ENCODE measurements at places on chromosomes 16 and 17.
A peak's percentile ranks its signal among the peaks of the same experiment; 100 is the strongest.

DNA sequence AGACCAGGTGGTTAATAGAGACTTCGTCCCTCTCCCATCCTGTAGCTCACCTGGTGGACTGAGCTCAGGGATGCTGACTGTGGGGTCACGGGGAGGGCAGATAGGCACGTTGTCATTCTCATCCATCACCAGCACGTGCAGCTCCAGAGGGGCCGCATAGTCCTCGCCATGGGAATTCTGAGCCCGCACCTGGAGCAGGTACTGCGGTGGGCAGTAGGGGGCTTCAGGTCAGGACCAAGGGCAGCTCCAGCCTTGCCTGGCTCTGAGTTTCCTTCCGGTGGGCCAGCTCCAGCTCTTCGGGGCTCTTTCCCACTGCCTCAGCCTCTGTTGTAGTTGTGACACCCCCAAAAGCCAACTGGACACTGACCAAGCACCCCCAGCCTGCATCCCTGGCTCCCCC lies 5.6 kb downstream of the CDH16 start:
- DNase-seq: no peak

GRCh38 chr16:14445937-14446715 lies 183.9 kb downstream of the PARN start:
- DNase-seq: no peak

- DNase-seq: no peak
Measured at GRCh38 chr17:44587339-44587738, 30.1 kb downstream of the FZD2 start.

GRCh38 chr17:78583091-78583490 lies 5.9 kb upstream of the DNAH17 start:
- no peak for DNase-seq

- DNase-seq: no peak
Measured at GRCh38 chr16:68031951-68032350, 8.9 kb downstream of the DUS2 start.

GRCh38 chr16:80440667-80441066 lies 100.1 kb upstream of the DYNLRB2 start:
- DNase-seq: no peak

GRCh38 chr17:74163271-74163821 lies 40.1 kb upstream of the RPL38 start:
- no peak for DNase-seq

DNA sequence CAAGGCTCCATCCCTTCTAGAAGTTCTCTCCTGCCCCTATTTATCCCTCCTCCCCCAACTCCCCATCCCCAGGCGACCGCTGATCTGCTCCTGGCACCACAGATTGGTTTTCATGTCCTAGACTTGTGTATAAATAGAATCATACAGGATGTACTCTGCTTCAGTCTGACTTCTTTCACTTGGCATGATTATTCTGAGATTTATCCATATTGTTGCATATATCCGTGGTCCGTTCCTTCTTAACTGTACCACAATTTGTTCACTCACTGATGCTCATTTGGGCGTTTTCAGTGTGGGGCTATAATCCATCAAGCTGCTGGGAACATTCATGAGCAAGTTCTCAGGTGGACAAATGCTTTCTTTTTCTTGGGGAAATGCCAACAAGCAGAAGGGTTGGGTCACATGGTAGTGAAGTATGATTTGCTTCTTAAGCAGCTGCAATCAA lies 23.9 kb downstream of the PITPNM3 start:
- DNase-seq: no peak

DNA sequence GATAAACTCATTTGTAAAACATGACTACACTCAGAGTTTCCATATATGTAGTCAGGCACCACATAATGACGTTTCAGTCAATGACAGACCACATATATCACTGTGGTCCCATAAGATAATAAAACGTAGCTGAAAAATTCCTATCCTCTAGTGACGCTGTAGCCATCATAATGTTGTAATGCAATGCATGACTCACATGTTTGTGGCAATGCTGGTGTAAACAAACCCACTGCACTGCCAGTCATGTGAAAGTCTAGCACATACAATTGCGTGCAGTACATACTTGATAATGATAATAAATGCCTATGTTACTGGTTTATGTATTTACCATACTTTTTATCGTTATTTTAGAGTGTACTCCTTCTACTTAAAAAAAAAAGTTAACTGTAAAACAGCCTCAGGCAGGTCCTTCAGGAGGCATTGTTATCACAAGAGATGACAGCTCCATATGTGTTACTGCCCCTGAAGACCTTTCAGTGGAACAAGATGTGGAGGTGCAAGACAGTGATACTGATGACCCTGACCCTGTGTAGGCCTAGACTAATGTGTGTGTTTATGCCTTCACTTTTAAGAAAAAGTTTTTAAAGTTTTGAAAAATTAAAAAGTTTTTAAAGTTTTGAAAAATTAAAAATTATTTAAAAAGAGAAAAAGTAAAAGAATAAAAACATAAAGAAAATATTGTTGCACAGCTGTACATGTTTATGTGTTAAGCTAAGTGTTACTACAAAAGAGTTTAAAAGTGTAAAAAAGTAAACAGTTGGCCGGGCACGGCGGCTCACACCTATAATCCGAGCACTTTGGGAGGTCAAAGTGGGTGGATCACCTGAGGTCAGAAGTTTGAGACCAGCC lies 9.0 kb downstream of the STAT5B start:
- no peak for DNase-seq

- DNase-seq: no peak
Measured at GRCh38 chr17:8726941-8727555, 17.6 kb downstream of the CCDC42 start.

GRCh38 chr16:9527976-9528375 lies 436.5 kb downstream of the HAPSTR1 start:
- DNase-seq: no peak

DNA sequence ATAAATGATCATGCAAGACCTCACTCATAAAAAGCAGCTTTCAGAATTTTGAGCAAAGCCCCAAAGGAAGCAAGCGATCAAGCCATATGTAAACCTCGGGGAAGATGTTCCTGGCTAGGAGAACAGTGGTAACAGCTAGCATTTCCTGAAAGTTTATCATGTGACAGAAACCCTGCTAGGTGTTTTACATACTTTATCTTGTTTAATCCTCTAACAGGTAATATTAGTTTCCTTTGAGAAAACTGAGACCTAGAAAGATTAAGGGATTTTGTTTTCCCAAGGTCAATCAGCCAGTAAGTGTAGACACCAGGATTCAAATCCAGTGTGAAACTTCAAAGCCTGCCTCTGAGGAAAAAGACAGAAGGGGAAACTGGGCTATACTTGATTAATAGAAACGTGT lies 362.4 kb upstream of the MAF start:
- DNase-seq: no peak

DNA sequence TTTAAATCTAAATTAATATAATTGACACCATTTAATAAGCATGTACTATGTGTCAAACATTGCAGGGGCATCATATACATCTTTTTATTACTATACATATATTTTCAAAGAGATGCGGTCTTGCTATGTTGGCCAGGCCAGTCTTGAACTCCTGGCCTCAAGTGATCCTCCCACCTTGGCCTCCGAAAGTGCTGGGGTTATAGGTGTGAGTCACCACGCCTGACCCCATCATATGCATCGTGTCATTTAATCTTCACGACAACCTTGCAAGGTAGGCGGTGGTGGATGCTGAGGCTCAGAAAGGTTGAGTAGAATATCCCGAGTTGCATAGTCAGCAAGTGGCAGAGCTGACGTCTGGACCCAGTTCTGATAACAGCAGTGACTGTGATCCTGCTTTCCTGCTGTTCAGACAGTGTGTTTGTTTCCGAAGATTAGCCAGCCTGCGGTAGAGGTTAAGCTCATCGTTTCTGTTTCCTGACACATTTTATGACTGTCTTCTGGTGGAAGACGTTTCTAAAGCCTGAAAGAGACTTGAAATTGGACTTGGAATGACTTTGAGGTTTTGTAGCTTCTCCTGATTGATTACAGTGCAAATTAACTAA lies 316.6 kb downstream of the SNX29 start:
- DNase-seq: no peak

DNA sequence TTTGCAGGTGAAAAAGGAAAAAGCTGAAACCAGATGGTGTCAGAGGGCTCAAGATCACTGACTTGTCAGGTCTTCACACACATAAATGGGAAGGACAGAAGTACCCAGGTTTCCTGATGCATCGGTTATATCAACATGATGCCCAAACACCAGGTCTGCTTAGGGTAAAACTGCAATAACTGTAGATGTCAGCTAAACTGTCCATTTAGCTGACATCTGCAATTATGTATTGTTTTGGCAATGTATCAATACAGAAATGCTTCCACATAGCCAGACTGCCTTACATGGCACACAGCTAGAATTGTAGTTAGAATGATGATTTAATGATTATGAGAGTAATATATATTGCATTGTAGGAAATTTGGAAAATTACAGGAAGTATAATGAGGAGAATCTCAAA lies 5.0 kb downstream of the ACSM3 start:
- no peak for DNase-seq

- DNase-seq: no peak
Measured at GRCh38 chr16:1258906-1259759, 3.3 kb downstream of the TPSD1 start.

DNA sequence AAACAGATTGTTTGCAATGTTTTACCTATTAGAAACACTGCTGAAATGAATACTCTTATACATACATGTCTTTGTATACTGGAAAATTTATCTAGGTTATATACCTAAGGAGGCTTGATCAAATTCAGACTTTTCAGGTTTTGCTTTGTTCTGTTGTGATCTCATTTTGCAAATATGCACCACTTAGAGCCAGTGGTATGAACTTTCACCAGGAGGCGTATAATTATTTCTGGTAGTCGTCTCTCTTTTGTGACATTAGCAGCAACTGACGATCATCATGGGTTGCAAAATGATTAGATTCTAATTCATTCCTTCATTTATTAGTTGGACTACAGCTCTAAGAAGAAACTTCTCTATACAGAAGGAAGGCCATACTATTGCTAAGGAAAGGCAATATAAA lies 26.9 kb downstream of the AP1G1 start:
- no peak for DNase-seq

DNA sequence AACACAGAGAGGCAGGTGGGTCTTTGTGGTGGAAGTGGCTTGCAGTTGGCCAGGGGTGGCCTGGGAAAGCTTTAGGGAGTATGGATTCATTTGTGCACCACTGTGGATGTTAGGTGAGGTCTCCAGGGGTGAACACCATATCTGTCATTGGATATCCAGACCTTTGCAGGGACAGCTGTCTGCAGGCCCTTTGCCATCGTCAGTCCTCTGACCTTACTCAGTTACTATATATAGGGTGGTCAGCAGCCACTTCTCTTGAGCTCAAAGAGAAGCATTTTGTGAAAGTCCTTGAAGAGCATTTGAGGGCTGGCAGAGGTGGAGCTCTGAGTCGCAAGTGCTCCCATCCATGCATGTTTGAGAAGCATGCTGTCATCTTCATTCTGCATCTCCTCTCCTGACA lies 40.4 kb downstream of the TMEM11 start:
- DNase-seq: no peak

DNA sequence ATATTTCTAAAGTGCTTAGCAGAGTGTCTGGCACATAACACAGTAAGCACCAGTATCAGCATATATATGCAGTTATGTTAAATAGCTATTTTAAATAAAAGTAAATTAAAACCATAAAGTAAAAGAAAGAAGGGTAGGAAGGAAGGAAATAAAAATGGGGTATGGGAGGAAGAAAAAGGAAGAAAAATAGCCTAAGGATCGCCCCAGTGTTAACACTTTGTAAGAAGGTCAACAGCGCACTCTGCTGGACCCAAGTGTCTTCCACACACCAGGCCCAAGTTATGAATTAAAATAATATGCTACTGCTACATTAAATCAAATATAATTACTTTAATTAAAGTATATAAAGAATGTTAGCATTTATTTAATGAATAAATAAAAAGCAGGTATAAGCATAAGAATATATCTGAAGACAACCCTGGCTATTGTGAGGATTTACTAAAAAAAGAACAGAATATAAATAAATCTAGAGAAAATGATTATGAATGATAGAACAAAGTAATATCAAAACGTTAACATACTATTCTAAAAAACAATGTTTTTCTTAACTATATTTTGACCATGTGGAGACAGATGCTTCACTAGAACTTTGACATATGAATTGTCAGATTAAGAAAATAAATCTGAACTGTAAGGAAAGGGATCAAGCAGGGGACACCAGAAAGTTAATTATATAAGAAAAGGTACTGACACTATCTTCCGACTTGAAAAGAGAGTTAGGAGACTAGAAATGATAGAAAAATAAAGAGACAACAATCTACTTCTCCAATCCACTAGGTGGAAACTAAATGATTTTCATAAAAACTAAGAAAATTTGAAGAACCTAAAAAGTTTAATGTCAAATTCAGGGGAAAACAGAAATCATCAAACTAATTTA lies 25.9 kb downstream of the BRIP1 start:
- DNase-seq: peak; percentile 33

- no peak for DNase-seq
Measured at GRCh38 chr16:19945934-19946333, 61.3 kb upstream of the GPRC5B start.

DNA sequence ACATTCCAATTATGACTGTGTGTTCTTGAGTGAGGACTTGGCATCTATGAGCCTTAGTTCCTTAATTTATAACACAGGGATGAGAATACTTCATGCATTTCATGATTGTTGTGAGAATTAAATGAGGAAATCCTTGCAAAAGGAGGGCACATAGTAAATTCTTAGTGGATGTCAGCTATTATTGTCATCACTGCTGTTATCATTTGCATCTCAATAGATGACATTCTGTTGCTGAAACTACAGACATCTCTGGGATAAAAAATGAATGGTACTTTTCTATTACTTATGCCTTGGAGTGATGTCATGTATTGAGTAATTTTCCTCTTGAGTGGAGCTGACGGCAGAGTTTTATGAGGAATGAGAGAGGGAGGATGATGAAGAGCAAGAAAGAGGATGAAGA lies 184.4 kb upstream of the CDH11 start:
- DNase-seq: no peak

GRCh38 chr16:4272114-4272956 lies 488 bp downstream of the TFAP4 start:
- peak; percentile 61 for DNase-seq

DNA sequence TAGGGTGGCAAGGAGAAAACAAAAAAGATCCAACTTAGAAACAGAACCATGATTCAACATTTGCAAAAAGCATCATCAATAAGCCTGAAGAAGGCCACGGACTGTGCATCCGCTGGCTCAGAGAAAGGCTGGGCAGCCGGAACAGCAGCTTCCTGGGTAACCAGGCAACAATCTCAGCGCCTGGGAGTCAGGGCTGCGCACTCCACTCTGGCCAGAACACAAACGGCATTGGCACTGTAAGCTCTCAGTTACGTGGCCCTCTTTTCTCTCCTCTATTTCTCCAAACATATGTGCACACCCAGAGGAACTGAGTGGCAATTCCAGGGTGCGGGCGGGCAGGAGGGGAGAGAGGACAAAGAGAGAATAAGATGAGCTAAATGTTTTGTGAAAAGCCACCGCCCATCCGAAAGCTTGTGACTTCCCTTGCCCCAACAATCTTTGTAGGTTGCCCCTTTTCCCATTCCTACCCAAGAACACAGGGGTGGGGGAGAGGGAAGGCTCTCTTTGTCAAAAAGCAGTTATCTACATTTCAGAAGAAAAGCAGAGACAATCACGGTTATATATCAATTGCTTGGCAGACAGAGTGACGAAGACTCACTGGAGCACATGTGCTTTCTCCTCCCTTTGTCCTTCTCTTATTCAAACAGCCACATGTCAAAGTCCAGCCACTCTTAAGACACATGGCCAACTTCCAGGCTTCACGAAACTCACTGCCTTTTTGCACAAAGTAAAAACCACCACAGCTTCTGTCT lies 6.6 kb upstream of the GHDC start:
- DNase-seq: no peak

Measured in GDM1 (cell line).